ENCODE measurements at places on chromosomes 1 and 21.
A peak's percentile ranks its signal among the peaks of the same experiment; 100 is the strongest.

DNA sequence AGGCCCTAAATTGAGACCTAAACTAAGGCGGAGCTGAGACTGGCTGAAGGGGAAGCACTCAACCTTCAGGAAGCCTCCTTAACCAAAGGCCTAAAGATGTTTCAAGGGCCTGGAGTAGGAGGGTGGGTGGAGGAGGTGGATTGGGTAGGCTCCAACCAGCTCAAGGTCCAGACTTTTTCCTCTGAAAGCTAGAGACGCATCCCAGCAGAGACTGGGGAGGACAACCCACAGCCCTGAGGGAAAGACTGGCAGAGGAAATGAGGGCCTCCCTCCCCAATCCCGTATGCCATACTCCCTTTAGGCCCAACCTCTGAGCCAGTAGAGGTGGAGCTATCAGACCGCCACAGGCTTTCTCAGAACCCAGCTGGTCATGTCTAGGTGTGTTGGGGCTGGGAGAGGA lies 1.1 kb downstream of the ECM1 start:
- no peak for DNase-seq

GRCh38 chr1:47439819-47440598 lies 2.2 kb downstream of the FOXD2 start:
- no peak for DNase-seq

DNA sequence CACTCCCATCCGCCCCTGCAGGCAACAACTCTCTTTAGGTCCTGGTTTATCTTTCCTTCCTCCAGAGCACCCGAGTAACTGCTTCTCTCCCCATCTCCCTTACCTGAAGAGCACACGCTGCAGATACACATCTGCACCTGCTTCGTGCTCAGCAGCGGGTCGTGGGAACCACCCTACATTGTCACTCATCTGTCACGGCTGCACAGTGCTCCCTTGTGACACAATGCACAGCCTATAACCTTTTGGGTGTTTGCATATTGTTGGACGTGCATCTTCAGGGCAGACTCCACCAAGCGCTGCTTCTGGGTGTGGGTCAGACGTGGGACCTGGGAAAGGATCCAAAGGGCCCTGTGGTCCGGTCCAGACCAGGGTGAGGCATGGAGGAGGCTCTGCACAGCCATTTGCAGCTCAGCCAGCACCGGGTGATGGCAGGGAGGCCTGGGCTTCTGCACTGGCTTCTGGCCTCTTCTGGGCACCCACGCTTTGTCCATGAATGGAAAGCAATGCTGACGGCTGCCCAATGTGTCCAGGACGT lies 42.5 kb downstream of the WDR4 start:
- no peak for DNase-seq

DNA sequence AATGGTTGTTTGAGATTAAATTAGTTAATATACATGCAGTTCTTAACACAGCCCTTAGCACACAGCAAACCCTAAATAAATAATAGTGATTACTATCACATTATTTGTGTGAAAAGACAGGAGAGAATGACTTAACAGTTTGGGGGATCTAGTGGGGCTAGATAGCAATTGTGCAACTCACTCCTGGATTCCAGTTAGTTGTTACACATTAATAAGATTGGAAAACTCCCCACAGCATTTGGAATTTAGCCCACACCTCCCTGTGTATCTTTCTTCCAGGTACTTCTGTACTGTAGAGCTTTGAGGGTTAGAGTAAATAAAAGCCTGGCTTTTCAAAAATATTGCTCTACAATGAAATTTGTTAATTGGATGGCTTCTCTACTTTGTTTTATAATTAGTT lies 93.2 kb downstream of the KCTD3 start:
- no peak for DNase-seq

GRCh38 chr1:117180147-117180967 lies 30.4 kb downstream of the VTCN1 start:
- DNase-seq, result no peak

- DNase-seq, result peak; percentile 20
Observed at GRCh38 chr1:2229911-2230731, 2.0 kb downstream of the SKI start.

GRCh38 chr1:75345538-75346292 lies 211.5 kb downstream of the LHX8 start:
- no peak for DNase-seq

DNA sequence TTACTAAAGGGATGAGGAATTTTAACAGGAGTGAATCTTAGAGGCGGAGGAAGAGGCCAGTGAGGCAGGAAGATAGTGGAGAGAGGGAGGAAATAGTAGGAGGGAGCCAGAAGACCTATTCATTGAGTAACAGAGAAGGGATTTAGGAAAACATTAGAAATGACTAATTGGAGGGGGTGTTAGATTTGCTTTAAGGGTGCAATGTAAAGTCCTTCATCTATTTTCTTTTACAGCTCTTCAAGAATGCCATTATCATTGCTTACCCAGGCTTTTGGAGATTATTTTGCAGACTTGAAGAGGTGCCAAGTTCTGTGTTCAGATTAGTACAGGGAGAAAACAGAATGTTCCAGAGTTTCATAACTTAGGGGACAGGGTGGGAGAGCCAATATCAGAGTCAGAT lies 33.8 kb downstream of the OR10J1 start:
- no peak for DNase-seq

DNA sequence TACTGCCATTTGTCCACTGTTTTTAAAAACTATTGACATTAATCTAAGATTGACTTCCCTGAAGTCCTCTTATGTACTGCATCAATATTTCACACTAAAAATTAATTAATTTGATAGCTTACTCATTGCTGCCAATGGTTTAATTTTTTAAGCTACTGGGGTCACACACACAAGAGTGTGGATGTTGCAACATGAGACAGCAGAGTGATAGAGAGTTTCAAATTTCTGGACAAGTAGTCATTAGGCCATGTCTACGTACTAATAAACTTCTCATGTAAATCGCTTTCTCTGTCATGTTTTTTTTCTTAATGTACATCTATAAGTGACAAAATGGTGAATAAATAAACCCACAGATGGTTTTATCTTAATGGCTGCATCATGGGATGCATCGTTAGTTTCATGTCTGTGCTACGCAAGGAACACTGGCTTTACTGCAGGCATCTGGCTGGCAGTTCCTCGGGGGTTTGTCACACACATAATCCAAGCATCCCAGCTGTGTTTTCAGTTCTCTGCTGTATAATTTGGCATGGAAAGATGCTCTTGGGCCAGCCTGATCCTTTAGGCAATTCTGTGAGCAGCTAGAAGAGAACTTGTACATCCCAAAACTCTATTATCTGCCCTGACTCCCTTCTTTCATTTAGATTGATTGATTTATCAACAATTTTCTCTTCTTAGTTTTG lies 16.4 kb upstream of the CHODL start:
- DNase-seq, result peak; percentile 70

DNA sequence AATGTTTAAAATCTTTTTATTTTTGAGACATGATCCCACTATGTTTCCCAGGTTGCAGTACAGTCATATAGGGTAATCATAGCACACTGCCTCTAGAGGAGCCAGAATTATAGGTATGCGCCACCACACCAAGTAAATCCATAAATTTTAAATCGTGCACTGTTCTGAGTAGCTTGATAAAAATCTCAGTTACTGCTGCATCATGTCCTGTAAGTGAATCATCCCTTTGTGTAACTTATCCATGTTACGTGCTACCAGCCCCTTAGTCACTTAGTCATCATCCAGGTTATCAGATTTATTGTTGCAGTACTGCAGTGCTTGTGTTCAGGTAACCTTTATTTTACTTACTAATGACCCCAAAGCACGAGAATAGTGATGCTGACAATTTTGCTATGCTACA lies 1770.9 kb downstream of the BRINP3 start:
- DNase-seq, result no peak

- no peak for DNase-seq
Observed at GRCh38 chr21:27108701-27109100, 141.8 kb upstream of the ADAMTS5 start.

- no peak for DNase-seq
Observed at GRCh38 chr1:41427122-41427913, 57.2 kb downstream of the EDN2 start.

- no peak for DNase-seq
Observed at GRCh38 chr1:228865627-228866330, 130.5 kb downstream of the RHOU start.

DNA sequence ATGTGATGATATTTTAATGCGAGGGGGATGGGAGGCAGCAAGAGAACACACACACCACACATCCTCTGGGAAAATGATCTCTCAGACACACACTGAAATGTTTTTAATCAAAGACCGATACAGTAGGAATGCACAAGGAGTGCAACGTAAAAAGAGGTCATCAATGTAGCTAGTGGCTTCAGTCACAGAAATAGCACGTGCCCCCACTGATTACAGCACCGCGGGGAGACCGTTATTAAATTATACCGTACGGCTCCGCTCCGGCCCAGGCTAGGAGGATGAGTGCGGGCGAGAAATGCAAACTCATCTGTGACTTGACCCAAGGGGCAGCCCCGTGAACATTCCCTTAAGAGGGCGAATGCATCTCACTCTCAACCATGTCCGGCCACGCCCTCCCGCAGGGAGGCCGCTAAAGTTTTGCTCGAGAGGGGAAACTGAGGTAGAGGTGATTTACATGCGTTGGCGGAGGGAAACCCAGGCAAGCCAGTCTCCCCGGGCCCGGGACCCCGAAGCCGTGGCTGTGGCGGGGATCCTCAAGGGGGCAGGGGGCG lies 552 bp downstream of the UBR4 start:
- no peak for DNase-seq

DNA sequence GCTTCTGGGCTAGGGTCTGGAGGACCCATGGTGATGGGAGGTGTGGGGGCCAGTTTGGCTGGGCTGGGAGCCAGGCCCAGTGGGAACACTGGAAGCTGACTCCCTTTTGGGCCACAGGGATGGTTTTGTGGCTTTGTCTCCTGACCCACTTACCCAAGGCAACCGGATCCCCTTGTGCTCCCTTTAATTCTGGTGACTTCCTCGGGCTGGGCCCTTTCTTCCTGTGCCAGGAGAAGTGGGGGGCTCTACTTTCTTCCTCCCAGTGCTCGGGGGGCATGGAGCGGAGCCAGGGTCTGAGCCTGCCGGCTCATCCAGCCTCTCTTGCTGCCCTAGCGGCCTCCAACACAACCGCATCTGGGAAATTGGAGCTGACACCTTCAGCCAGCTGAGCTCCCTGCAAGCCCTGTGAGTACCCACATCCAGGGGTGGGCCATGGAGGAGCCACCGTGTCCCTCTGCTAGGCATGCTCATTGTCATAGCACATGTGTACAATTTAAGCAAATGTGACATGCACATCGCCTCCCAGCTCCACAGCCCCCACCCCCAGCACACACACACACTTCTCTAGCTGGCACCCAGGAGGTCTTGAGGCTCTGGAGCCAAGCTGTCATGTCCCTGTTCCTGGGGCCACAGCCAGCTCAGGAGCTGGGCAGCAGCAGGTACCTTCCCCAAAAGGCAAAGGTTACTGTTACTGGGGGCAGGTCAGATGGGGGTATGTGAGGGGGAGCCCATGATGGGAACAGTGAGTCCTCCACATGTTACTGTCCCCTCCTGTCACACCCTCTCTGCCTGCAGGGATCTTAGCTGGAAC lies 35.0 kb downstream of the UBE2T start:
- DNase-seq, result no peak

GRCh38 chr1:22090867-22091266 lies 38.4 kb downstream of the CDC42 start:
- DNase-seq, result no peak

GRCh38 chr1:75394386-75395139 lies 216.4 kb downstream of the SLC44A5 start:
- DNase-seq, result no peak

GRCh38 chr1:28329395-28330153 lies 734 bp downstream of the MED18 start:
- DNase-seq, result peak; percentile 10

- DNase-seq, result no peak
Observed at GRCh38 chr1:234554698-234555311, 55.2 kb downstream of the IRF2BP2 start.

DNA sequence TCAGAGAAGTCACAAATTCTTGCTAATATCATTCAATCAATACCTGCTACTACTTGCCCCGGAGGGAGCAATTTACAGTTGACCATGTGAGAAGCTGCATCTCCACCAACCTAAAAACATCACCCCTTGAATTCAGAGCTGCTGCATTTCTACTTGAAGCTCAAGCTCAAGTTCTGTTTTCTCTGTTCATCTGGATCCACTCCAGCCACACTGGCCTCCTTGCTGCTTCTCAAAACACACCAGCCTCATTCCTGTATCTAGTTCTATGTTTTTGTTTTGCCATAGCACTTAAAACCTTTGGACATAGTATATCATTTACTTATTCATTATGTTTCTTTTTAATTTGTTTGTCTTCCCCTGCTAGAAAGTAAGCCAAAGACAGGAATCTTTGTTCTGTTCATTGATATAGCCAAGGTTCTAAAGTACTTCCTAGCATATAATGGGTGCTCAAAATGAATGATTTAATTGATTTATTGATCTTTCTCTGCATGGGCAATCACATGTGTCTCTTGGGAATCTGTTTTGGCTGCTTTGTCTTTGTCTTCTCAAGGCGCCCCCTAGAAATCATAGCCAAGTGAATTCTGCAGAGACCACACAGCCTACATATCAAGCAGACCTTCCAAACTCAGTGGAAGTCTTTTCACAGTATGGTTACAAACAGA lies 23.6 kb downstream of the SYF2 start:
- no peak for DNase-seq

GRCh38 chr1:88998716-88999115 lies 6.3 kb upstream of the KYAT3 start:
- DNase-seq, result peak; percentile 68

DNA sequence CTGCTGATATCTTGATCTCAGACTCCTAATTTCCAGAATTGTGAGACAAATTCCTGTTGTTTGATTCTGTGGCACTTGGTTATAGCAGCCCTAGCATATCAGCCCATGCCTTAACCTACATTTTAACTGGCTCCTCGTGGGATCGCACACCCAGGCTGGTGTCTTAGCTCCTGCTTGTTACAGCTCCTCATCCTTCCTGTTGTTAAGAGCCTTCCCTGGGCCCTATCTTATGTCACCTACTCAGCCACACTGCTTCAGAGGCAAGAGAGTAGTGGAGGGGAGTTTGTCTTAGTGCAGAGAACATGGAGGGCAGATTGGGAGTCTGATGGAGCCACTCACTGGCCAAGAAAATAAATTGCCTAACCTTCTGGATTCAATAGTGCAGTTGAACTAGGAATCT lies 131.0 kb downstream of the ROR1 start:
- DNase-seq, result peak; percentile 51

DNA sequence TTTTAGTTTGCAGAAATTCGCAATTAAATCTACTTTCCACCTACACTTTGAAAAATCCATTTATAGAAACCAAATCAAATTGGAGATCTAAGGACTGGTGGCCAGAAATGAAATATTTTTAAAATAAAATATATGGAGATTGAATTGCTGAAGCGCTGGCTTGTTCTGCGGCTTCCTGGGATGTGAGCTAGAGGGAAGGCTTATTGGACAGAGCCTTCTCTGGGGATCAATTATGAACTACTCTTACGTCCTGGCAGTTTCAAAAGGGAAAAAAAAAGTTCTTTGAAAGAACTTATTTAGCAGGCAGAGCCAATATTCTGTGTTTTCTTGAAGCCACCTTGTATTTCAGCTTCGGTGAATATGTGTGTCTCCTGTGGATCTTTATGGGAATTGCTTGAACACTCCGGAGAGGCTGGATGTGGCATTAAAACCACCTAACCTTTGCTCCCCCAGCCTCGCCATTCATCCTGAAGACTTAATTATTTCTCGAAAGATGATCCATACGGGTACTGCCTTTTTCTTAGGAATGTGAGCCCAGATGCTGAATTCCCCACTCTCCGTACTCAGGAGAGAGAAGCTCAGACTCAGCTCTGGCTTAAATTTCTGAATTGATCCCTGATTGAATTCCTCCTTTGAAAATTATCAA lies 478.9 kb upstream of the VAMP3 start:
- DNase-seq, result no peak

GRCh38 chr1:6123083-6123482 lies 57.0 kb downstream of the CHD5 start:
- no peak for DNase-seq

Measured in NCI-H524 (cell line).